ENCODE measurements at places on chromosomes 2 and 18.

DNA sequence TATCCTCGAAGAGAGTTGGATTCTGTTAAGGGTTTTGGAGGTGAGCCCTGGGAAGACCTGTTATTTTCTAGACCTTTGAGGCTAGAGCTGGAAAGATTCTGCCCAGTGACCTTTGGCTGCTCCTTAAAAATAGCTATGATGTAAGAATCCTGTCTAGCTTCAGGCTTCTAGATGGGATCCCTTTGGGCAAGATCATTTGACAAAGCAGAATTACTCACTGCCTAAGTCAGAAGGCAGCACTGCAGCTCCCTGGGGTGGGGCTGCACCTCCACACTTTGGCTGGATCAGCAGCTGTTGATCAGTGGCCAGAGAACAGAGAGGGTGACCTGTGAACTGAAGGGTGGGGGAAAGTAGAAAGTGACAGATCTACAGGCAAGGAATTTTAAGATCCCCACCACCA, 103.8 kb downstream of the ASAP2 start:
- DNase-seq = no peak

DNA sequence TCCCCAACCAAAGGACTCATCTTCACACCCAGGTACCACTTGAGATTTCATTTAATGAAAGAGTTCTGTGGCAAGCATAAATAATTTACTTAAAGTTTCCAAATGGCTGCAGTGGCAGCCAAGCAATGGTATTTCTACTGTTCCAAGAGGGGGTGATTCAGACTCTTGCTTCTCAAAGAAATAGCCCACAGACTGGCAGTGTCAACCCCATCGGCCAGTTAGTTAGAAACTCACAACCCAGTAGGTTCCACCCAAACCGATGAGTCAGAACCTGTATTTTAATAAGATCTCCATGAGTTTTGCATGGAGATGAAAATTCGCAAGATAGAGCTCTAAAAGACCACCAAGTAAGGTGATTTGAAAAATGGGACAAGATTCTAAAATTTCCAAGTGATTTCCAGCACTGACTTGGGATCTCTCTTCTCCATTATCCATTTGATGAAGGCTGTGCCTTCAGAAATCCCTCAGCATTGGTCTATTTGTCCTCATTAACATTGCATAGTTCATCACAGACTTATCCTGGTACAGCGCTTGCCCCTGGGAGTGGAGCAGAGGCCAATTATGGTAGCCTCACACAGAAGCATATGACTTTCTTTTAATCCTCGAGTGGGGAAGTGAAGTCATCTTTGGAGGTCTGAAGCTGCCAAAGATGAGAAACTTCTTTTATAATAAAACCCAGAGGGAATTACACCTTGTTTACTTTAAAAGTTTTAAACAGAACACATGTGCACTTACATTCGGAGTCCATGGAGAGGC, 361.4 kb upstream of the ID2 start:
- DNase-seq = no peak

DNA sequence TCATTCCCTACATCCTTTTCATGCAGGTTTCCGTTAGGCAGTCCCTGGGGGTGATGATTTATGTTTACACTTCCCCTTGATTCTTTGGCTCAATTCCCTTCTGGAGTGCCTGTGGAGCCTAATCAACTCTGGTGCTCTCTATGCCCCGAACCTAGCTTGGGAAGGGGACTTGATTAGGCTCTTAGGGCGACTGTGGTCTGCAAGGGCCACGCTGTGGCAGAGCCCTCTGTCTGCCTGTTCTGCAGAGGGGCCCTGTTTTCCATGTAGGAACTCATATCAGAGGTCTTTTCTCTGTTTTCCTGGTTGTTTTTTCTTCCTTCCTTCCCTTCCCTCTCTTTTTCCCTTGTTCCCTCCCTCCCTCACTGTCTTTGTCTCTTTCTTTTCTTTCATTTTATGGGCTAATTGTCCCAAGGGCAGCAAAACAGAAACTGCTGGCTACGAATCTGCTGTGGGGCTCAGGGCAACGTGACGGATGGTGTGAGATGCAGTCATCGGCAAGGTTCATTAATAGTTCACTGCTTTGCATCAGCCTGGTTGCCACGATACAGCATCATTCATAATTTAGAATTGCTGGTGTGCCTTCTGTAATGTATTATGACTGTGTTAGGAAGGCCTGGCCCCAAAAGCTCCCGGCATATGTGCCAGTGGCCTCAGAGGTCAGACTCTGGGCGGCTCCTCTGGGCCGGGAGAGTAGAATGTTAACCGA, 134.5 kb downstream of the NAPG start:
- peak; percentile 44 for DNase-seq

GRCh38 chr2:126264625-126265024, 391.3 kb upstream of the GYPC start:
- DNase-seq = no peak

GRCh38 chr2:129812654-129813053, 166.8 kb upstream of the RAB6C start:
- no peak for DNase-seq

DNA sequence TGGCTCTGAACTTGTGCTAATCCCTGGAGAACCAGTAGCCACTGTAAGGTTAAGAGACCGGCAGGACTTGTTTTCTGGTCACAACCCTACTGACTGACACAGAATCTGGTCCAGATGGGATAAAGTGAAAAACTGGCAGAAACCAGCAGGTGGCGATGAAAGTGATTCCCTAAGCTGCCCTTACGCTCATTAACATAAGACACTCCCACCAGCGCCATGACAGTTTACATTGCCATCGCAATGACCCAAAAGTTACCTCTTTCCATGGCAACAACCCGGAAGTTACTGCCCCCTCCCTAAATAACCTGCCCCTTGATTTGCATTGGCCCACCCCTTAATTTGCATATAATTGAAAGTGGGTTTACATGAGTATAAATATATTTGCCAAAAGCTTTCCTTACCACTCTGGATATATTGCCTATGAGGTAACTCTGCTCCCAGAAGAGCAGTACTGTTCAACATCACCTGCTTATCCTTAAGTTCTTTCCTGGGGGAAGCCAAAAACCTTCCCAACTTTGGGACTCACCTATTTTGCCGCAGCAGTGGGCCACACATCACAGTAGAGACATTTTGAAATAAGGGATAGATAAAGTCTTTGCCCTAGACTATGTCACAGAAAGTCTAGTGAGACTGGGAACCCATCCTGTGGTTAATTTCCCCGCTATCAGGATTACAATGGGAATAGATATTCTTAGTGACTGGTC, 35.8 kb upstream of the AFF3 start:
- DNase-seq = no peak

GRCh38 chr18:58452454-58453166, 176.3 kb downstream of the ALPK2 start:
- DNase-seq = peak; percentile 58
